ENCODE measurements at places on chromosomes 5 and 9. TPM values are rescaled to one million over a fixed set of nuclear protein-coding genes. Genes with fewer than 3 reads are reported as not detected.

The OCLN gene
- total RNA-seq = 12.8 TPM

The WNK2 gene
- total RNA-seq = 24.8 TPM

The PCDHA9 gene
- 0.25 TPM for total RNA-seq

The GMCL2 gene
- not detected for total RNA-seq

The OR2V2 gene
- total RNA-seq = not detected

The ZNF883 gene
- total RNA-seq = 0.98 TPM

The MUSK gene
- total RNA-seq = not detected

The CCDC183 gene
- total RNA-seq = not detected

The RFESD gene
- 1.2 TPM for total RNA-seq

- DNase-seq = no peak
Observed at GRCh38 chr5:171961117-171961516, 45.3 kb downstream of the FBXW11 start.

DNA sequence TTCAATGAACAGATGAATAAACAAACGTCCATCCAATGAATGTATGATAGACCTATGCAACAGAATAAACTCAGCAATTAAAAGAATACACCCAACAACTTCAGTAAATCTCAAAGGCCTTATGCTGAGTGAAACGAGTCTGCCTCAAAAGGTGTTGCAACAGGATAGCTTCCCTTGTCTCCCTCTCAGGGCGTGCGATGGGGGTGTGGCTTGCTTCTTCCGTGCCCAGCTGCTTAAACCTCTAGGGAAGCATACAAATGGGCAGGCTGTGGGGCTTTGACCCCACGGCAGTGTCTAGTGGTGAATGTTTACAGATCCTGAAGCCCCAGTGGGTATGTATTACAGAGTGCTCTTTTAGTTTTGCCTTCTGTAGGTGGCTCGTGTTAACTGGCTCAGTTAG is 87.0 kb upstream of the CCL21 start:
- DNase-seq = no peak

GRCh38 chr9:109181284-109181683 is 14.2 kb upstream of the FRRS1L start:
- no peak for DNase-seq

DNA sequence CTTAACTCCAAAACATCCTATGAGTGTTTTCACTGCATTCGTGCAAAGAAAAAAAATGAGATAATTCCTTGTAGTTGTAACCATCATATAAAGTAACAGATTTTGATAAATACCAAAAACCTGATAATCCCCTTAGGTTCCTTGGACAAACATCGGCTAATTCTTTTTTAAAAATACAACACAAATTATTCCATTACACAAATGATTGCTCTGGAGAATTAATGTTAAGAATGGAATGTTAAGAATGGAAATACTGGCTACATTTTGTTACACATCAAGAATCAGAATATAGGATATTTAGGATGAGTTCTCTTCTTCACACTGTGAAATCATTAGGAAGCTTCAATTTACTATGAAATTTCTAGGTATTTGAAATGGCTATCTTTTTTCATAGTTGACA is 139.4 kb downstream of the LPAR1 start:
- no peak for DNase-seq

DNA sequence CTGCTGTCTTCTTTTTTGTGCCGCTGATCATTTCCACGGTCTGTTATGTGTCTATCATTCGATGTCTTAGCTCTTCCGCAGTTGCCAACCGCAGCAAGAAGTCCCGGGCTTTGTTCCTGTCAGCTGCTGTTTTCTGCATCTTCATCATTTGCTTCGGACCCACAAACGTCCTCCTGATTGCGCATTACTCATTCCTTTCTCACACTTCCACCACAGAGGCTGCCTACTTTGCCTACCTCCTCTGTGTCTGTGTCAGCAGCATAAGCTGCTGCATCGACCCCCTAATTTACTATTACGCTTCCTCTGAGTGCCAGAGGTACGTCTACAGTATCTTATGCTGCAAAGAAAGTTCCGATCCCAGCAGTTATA is 17.1 kb downstream of the F2R start:
- DNase-seq = no peak

DNA sequence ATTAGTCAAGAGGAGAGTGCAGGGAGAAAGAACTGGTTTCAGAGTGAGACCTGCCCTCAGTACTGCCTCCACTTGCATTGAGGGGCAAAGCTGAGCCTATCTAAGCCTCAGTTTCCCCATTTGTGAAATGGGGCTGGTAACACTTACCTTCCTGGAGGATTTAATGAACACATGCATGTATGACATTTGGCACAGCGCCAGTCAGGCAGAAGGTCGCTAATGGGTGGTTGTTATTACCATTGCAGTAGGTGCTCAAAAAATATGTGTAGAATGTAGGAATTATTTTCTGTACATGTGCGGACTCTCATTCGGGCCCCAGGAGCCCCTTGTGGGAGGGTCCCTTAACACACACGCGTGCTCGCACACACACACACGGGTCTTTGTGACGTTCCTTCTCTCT is 10.9 kb downstream of the FAT2 start:
- DNase-seq = no peak

GRCh38 chr9:13626601-13627000 is 347.1 kb upstream of the MPDZ start:
- DNase-seq = no peak

DNA sequence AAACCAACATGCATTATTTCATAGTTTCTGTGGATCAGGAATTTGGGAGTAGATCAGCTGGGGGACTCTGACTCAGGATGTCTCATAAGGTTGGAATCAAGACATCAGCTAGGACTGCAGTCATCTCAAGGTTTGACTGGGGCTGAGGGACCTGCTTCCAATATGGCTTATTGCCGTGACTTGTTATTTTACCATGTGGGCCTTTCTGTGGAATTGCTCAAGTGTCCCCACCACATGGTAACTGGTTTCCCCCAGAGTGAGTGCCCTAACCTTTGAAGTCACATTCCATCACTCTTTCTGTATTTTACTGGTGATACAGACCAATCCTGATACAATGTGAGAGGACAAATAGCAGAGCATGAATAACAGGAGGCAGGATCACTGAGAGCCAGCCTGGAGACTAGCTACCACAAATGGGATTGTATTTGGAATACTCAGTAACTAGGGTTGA is 70.2 kb upstream of the ELL2 start:
- no peak for DNase-seq

DNA sequence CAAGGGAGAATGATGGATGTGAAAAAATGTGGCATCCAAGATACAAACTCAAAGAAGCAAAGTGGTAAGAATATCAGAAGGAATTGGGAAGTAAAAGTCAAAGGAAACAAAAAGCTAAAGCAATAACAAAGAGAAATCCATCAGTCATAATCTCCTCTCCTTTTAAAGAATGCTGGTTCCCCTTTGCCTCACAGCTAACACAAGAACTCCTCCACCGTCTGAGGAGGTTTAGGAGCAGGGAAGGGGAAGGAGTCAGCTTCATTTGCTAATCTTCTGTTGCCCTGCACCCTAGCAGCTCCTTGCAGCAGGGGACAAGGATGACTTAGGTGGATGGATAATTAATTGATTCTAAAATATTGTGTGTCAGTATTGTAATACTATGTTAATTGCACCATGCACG is 16.4 kb downstream of the CD274 start:
- DNase-seq = no peak

DNA sequence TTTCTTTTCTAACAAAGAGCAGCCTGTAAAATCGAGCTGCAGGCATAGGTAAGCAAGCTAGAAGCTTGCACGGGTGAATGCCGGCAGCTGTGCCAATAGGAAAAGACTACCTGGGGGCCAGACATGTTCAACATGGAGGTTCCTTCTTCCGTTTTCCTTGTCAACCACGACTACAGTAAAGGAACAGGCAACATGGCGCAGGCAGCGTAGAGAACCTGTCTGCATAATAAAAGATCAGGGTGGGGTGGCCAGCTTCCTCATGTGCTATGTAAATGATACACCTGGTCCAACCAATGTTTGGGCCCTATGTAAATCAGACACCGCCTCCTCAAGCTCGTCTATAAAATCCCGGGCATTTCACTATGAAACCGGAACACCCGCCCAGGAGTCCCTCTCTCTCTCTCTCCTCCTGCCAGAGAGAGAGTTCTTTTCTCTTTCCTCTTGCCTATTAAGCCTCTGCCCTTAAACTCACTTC is 103.8 kb upstream of the LIFR start:
- DNase-seq = no peak

GRCh38 chr5:95717439-95717838 is 13.7 kb upstream of the RHOBTB3 start:
- DNase-seq = no peak

DNA sequence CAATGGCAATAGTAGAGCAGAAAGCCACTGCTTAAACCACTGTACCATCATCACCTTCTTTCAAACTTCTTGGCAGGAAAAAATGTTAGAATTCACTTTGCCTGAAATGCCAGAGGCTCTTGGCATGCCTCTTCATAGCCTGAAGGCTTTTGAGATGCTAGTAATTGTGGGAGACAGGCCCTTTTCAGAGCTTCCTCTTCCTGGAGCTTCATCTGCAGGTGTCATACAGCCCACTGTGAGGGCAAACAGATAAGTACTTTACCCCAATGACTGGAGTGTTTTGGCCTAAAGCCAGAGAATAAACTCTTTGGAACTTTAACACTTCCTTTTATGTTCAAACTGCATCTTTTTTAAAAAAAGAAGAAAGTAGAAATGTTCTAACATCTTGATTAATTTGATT is 81.3 kb upstream of the TMEM171 start:
- DNase-seq = no peak

All from vagina (tissue), 2 donors.